HFFc6 (cell line): ENCODE measurements at places on chromosomes 12 and 14. TPM values are rescaled to one million over a fixed set of nuclear protein-coding genes. Genes with fewer than 3 reads are reported as not detected.

GRCh38 chr12:39235990-39236767 is 206.7 kb downstream of the KIF21A start:
- H3K27me3 ChIP-seq: no peaks in the 10 kb centered on the region
- no peaks in the 10 kb centered on the region for H3K4me1 ChIP-seq
- no peak overlapping the region for H3K4me3 ChIP-seq
- H3K36me3 ChIP-seq: no peaks in the 10 kb centered on the region

DNA sequence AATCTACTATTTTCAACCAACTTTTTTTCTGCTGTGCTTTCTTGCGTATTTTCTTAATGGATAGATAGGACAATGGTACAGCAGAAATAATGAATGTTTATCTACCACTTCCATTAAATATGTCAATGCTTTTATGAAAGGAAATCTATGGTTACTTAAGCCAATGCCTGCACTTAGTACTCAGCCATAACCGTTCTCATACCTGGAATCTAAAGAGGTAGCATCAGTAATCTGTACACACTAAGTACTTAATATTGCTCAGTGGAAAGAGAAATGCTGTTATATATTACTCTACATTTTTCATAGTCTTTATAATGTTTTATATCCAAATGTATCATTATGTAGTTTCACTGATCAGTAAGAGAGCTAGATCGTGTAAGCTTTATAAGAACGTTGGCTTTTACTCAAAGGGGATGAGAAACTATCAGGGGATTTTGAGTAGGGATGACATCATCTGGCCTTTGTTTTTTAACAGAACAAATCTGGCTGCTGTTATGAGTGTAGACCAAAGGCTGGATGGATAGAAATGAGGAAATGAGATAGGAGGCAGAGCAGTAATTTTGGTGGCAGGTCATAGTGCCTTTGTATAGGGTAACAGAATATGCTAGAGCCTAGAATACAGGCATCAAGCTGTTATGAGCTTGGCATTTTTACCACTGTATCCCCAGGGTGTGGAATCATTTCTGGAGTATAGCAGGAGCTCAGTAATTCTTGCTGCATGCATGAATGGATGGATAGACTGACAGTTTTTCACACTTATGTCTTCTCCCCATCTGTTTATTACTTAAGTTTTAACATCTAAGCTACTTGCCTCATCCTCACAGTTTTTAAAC is 34.0 kb downstream of the ALG10B start:
- H3K27me3 ChIP-seq: no peaks in the 10 kb centered on the region; the same call in 1 of the 2 replicates
- no peak overlapping the region for H3K27ac ChIP-seq
- H3K36me3 ChIP-seq: no peaks in the 10 kb centered on the region
- no peak for DNase-seq

- H3K4me3 ChIP-seq: no peak overlapping the region
- H3K36me3 ChIP-seq: peaks cover 52% of the 10 kb centered on the region
- no peaks in the 10 kb centered on the region for H3K4me1 ChIP-seq
- H3K27ac ChIP-seq: no peak overlapping the region
Measured at GRCh38 chr12:47615711-47616110, 90.1 kb downstream of the RPAP3 start.

Gene MYBPC1
- total RNA-seq: not detected in 3 replicates
